ENCODE measurements at places on chromosomes 5 and 9.

DNA sequence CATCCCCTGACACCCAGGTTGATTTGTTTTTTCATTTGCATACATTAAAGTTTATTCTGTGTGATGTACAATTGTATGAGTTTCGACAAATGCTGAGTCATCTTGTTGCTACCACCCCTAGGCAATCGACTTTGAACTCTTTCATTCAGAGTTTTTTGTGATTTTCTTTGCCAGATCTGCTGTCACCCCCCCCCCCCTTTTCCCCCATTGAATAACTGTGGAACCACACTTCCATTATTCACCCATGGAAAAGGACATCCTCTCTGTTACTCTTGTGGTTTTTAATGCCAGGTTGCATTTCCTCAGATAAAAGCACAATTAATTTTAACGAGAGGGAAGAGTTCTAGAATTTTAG, 13.7 kb upstream of the FAM120AOS start:
- no peak for DNase-seq

DNA sequence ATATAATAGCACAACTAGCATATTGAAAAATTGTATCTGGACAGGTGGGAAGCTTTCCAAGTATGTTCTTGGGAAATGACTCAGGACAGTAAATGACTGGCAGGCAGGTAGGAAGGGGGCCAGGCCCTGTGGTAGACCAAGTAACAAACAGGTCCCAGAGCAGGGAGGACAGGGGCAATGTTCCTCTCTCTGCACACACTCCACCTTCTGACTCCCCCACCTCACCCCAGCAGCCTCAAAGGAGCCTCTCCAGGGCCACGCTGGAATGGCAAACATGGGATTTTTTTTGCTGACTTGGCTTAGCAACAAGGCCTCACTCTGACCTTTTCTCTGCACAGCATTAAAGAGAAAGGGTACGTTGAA, 31.1 kb upstream of the IQGAP2 start:
- no peak for DNase-seq

GRCh38 chr5:1183424-1184162, 17.8 kb upstream of the SLC6A19 start:
- DNase-seq, result no peak

DNA sequence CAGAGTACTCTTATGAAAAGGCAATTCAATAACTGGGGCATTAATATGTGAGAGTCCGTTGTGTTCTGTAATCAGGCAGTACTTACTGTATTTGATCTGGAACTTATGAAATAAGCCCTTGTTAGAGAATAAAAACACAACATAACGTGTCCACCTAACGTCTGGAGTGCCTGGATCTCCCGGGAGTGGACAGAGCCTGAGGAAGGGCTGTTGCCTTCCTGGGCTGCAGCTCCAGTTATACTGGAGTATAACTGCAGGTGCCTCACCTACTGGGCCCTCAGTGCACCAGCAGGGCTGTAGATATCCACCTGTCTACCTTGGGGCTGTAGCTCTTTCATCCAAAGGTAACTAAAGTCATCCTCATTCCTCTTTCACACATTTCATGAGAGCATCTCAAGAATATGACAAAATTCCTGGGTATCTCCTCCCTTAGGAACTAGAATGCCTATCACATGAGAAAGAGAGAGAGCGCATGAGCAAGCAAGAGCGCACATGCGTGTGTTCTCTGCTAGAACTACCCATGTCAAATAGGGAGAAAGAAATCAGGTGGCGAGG, 200.1 kb downstream of the GAPVD1 start:
- no peak for DNase-seq

DNA sequence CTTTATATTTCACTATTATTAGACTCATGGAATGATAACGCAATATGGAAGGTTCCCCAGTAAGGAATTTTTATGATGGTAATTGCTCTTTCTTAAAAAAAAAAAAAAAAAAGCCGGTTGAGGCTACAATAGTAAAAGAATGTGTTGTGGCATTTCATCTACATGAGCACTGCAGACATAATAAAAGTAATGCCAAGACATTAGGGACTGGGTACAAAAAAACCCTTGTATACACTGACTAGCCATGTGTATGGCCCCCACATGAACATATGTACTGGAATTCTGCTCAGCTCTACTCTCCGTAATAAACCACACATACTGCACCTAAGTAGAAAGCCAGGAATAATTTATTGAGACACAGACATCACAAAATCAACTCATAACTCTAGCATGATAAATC, 218.4 kb downstream of the ADAMTS6 start:
- DNase-seq, result no peak

GRCh38 chr5:94375801-94376200, 242.6 kb downstream of the KIAA0825 start:
- DNase-seq, result no peak

DNA sequence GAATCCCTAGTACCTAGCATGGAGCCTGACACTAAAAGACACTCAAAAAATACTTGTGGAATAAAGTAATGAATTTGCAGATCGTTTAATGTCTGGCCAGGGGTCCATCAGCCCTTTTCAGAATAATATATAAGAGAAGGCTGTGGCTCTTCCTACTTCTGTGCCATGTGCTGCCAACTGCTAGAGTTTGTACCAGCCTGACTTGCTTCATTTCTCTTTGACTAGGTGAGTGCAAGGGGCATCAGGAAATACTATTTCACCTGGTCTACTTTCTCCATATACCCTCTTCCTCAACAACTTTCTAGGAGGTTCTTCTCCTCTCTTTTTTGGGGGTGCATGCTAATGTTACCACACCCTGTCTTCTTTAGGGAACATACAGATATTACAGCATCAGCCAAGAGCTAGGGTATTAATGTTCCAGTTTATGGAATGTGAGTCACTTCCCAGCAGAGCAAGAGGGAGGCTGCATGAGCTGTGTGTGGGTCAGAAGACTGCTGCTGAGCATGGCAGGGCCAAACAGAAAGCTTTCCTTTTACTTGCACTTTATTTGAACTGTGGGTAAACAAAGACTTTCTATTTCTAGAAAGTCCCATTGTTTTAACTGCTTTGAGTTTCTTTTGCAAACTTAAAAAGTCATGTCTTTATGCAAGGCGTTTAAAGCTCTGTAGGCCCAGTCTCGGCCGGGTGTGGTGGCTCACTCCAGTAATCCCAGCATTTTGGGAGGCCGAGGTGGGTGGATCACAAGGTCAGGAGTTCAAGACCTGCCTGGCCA, 158.9 kb downstream of the ADAMTSL1 start:
- no peak for DNase-seq

DNA sequence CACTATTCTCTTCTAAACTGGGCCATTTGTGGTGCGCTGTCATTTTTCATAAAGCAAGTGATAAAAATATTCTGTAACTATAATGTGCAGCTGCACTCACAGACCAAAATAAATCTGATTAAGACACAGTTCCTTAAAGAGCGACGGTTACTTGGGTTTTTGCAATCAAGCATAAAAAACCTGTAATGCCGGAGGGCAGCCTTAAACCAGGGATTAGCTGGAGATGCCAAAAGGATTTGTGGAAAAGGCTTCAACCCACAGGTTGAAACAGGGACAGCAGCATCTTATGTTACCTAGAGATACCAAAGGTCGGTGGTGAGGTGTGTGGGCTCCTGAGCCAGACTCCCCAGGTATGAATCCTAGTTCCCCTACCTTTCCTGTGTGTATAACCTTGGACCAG, 49.3 kb downstream of the CTNND2 start:
- no peak for DNase-seq

DNA sequence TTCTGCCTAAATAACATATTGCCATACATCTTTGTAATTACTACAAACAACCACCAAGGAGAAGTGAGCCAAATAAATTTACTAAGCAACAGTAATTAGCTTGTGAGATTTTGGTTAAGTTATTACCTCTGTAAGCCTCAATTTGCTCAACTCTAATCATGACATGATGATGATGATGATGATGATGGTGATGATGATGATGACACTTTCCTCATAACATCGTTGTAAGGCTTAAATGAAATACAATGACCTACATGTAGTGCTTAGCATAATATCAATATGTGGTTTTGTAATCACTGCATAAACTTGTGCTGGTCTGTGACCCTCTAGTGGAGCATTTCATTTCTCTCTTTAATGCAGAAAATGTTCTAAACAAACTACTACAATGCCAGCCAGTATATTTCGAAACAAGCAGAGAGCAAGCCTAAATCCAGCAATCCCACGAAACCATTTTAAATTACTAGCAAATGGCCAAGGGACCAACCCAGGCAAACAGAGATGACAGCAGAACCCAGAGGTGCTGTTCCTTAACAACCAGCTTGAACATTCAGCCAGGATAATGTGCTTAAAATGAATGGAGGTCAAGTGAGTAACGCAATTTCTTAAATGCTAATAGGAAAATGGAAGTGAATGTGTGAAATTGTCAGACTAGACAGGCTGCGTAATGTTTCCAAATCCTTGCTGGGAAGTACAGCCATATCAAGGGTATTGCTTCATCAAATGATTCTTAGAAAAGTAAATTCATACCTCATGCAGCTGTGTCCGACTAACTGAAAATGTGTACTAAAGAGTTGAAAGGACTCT, 281.9 kb upstream of the PUM3 start:
- no peak for DNase-seq

- DNase-seq, result no peak
These were observed 708.6 kb upstream of the WWC1 start for GRCh38 chr5:167582886-167583285.

- no peak for DNase-seq
These were observed 14.0 kb downstream of the PPWD1 start for GRCh38 chr5:65577141-65577540.

DNA sequence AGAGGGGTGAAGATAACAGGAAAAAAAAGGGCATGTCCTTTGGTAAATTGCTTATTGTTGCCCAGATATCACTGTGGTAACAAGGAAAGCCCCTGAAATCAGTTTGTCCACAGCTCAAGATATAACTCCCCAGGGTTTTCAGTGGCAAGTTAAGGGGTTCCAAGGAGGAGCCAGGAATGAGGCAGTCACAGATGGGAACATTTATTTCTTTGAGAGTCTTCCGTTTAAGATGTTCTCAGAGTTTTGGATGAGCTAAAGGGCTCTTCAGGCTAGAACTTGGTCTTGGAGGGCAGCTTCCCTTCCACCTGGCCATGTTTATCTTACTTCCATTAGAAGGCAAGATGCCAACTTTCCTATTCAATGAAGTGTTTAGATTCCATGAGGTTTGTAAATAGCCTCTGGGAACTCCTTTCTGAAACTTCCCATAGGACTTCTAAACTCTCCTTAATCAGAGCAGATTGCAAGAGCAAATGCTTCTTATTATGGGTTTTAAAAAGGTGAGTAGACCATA, 277.6 kb upstream of the TNC start:
- DNase-seq, result no peak

- no peak for DNase-seq
These were observed 71.8 kb upstream of the SIMC1 start for GRCh38 chr5:176166427-176166826.

DNA sequence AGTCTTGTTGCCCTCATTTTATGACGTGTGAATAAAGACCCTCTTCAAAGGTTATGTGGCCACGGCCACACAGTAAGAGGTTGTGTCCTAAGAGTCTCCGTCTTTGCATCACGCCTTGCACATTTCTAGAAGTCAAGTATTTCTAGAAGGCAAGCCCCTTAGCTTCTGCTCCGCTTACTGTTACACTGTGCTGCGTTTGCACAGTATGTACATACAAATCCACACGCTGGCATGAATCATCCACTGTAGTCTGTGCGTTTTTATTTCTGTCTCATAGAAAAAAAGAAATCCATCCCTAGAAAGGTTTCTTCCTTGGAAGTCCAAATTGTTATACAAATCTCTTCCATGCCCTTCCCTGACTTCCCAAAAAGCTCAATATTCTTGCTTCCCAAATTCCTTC, 21.4 kb upstream of the ICE1 start:
- DNase-seq, result no peak

- DNase-seq, result no peak
These were observed 170.8 kb upstream of the MSX2 start for GRCh38 chr5:174553556-174553955.

DNA sequence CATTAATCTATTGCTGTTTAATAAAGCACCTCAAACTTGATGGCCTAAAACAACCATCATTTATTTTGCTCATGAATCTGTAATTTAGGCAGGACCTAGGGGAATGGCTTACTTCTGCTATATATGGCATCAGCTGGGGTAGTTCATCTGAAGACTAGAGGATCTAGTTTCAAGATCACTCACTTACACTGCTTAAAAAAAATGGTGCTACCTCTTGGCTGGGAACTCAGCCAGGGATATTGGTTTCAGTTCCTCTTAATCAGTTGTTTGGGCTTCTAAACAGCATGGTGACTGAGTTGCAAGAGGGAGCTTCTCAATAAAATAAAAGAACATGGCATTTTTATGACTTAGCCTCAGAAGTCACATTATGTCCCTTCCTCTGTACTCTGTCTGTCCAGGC, 142.0 kb downstream of the FAM114A2 start:
- no peak for DNase-seq

GRCh38 chr5:143159031-143159430, 244.5 kb downstream of the NR3C1 start:
- DNase-seq, result no peak

DNA sequence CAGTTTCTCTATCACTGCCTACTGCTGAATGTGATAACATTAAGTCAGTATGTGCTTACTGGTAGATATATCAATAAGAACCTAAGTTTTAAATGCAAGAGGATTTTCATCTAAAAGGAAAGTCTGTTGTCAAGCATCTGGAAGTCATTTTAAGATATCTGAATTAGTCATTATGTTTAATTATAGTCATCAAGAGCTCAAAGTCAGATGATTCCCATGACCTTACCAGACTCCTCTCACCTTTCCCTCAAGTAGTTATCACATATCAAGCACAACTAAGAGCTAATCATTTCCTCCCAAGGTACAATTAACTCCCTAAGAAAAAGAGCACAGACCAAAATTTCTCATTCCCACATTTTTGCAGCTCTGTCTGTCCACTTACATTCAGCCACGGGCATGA, 45.5 kb downstream of the PUM3 start:
- no peak for DNase-seq

GRCh38 chr9:133309608-133310007, 26.4 kb downstream of the SURF6 start:
- DNase-seq, result no peak

DNA sequence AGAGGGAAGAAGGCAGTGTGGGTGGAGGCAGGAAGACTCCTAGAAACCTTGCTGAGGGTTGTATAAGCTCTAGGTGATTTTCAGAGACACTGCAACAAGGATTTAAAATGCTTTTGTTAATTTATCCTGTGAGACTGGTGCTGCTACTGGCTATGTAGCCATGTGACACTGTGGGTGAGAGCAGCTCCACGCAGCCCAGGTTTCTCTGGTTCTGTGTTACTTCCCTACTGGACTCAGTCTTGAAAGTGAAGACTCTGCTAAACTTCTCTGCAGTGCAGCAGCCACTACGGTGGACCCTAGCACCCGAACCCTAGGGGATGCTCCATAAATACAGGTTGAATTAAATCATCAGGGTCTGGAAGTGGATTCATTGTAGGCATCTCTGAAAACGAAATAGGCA, 25.8 kb upstream of the EFNA5 start:
- DNase-seq, result no peak

- no peak for DNase-seq
These were observed 46.7 kb upstream of the MACIR start for GRCh38 chr5:103211576-103212561.

- DNase-seq, result no peak
These were observed 80.9 kb downstream of the FOXD1 start for GRCh38 chr5:73367650-73368049.
